ENCODE measurements at places on chromosomes 1 and 21. TPM values are rescaled to one million over a fixed set of nuclear protein-coding genes. Genes with fewer than 3 reads are reported as not detected.

- no peak for DNase-seq
Measured at GRCh38 chr1:182752077-182752988, 37.2 kb upstream of the NPL start.

The MAP1LC3C gene
- not detected for total RNA-seq

DNA sequence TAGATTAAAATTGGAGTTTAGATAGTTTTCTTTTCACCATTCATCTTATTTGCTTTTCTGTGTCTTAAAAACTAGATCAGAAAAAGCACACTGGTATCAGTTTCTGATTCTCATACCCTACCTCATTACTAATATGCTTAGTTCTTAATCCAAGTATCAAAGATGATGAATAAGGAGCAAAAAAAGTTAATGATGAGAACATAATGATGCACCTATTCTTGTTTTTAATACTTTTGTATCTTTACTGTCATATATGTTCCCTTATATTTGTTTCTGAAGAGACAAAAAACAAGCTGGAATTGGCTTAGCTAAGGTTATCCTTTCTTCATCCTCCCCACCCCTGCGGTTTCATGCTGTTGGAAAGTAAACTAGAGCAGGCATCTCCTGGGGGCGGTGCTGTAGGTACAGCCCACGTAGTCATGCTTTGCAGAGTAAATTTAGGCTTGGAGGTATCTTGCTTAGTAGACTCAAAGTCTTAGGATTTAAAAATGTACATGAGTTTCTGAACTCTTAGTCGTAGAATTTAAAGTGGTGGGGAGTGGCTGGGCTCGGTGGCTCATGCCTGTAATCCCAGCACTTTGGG, 16.4 kb downstream of the CNIH4 start:
- DNase-seq, result no peak

DNA sequence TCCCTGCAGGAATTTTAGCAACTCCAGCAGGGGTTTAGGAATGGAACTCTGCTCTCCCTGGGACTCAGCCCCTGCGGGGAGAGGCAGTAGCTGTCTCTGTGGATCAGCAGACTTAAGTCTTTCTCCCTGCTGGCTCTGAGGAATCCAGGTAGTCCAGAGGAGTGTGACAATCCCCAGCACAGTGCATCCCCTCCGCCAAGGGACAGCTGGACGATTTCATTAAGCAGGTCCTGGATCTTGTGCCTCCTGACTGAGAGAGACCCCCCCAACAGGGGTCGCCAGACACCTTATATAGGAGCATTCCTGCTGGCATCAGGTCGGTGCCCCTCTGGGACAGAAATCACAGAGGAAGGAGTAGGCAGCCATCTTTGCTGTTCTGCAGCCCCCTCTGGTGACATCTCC, 30.6 kb downstream of the AKT3 start:
- DNase-seq, result no peak

DNA sequence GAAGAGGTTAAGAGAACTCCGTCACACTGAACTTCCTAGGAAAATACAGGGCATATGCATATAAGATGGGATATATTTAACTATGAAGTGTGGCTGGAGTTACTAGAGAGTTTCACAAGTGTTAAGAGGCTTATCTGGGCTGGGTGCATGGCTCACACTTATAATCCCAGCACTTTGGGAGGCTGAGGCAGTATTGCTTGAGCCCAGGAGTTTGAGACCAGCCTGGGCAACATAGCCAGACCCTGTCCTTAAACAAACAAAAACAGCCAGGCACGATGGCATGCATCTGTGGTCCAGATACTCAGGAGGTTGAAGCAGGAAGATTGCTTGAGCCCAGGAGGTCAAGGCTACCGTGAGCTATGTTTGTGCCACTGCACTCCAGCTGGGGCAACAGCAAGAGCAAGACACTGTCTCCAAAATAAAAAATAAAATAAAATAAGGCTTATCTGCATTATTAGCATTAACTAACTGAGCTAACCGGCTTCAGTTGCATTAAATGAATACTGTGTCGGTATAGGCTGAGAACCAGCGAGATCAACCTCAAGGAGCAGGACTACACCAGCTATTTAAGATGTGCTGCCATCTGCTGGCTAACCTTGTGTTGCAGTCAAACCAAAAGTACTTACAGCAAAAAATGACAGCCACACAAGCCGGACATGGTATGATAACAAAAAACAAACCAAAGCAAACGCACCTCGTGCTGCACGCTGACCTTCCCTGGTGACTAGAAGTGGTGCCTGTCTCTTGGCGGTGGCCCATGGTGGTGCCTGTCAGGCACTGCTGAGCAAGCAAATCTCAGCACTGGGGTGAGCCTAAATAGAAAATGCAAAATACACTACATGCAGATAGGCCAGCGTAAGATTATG, 19.7 kb upstream of the RBBP5 start:
- DNase-seq, result peak; percentile 87

The HPCAL4 gene
- 2.8 TPM for total RNA-seq

DNA sequence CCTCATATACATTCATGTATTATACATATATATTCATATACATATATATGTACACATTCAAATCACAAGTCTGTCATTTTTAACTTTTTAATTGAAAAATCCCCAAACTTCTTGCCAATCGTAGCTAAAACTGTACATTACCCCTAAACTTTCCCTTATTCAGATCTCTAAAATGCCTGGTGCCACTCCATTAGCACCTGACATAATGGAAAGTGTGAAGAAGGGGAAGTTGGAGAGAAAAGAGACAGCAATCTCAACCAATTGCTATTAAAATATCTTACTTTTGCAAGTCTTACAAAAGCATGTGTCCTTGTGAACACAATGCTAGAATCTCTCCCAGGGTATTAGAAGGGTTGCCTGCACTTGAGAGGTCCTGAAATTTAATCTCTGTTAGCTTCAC, 22.7 kb upstream of the PRKACB start:
- no peak for DNase-seq

The LCA5L gene
- 1.5 TPM for total RNA-seq

The LCE1A gene
- not detected for total RNA-seq

The LCE1F gene
- not detected for total RNA-seq

The CELA3B gene
- total RNA-seq, result not detected

- no peak for DNase-seq
Measured at GRCh38 chr21:45849651-45850050, 131.9 kb upstream of the COL6A1 start.

DNA sequence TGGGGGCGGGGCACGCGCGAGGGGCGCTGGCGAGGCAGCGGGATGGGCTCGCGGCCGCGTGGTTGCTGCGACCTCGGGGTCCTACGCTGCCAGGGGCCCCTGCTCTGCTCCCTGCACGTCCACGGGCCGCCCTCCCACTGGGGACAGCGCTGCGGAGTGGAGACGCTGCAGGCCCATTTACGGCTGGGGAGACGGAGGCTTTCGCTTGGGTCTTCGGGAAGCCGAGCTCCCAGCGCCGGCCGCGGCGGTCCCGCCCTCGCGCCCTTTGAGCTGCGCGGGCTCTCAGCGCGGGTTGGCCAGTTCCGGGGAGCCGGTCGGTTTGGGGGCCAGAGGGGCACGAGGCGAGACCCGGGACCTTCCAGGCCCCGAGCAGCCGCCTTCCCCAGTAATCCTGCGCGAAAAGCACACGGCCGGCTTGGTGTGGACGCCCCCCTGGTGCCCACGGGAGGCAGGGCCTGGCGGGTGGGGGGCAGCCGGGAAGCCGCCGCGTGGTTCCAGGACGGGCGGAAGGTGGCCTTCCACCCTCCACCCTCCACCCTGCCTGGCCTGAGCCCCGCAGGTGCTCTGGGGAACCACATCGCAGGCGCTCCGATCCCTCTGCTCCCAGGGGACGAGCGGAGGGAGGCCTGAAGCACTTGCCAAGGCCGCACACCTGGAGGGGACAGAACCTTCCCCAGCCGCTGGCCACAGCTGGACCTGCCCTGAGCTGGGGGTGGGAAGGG, 570 bp upstream of the PEX10 start:
- no peak for DNase-seq

DNA sequence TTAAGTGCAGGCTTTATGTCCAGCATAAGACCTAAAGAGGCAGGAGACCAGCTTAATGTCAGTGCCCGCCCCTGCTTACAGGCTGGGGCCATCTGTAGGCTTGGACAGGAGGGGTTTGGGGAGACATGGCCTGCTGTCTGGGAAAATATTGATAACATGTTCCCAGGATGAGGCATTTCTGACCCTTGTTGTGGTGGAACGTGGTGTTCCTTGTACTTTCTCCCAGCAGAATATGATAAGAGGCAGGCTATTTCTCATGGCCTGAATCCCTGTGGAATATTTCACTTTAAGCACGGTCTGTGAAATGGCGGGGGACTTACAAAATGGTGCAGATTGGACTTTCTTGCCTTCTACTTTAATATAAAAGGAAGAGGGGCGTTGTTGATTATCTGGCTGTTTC, 41.9 kb upstream of the PLA2G5 start:
- DNase-seq, result peak; percentile 80

- DNase-seq, result no peak
Measured at GRCh38 chr1:20211511-20211931, 25.2 kb upstream of the PLA2G2C start.

DNA sequence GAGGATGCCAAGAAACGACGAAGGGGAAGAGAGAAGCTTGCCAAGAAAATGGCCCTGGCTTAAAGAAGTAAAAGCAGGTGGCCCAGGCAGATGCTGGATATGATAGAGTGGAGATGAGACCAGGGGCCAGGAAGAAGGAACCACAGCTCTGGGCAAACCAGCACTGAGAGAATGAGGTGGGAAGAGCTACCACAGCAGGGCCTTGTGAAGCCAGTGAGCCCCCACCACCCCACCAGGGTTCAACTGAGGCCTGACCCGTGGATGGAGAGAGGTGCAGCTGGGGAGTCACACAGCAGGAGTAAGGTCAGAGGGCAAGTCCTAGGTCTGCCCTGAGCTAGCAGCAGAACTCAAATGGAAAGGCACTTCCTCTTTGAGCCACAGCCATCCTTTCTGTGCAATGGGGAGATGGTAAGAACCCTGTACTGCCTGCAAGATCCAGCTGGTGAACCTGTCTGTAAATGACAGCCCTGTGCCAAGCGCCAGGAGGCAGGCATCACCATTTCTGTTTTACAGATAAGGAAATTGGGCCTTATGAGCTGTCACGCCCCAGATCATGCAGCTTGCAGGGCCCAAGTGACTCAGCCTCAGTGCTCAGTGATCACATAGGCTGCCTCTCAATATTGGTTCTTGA, 8.5 kb downstream of the SH3BGRL3 start:
- DNase-seq, result no peak

GRCh38 chr1:234841710-234842231, 231.8 kb upstream of the IRF2BP2 start:
- DNase-seq, result peak; percentile 72

The PLA2G2E gene
- total RNA-seq, result not detected

GRCh38 chr1:223012938-223013337, 130.1 kb downstream of the TLR5 start:
- no peak for DNase-seq

- DNase-seq, result no peak
Measured at GRCh38 chr1:47906009-47906432, 91.2 kb downstream of the TRABD2B start.

- no peak for DNase-seq
Measured at GRCh38 chr1:90616395-90616794, 100.7 kb downstream of the BARHL2 start.

GRCh38 chr1:11571906-11572616, 82.2 kb downstream of the FBXO2 start:
- DNase-seq, result no peak

The CHD5 gene
- total RNA-seq, result 0.07 TPM

The ANKRD45 gene
- total RNA-seq, result 0.35 TPM

GRCh38 chr1:25711555-25712298, 88.3 kb upstream of the SELENON start:
- DNase-seq, result no peak

- no peak for DNase-seq
Measured at GRCh38 chr1:108584428-108584856, 24.5 kb downstream of the EEIG2 start.

The MFAP2 gene
- 8.6 TPM for total RNA-seq

The NBL1 gene
- total RNA-seq, result 57.2 TPM

GRCh38 chr1:222757646-222758268, 20.8 kb downstream of the FAM177B start:
- no peak for DNase-seq

DNA sequence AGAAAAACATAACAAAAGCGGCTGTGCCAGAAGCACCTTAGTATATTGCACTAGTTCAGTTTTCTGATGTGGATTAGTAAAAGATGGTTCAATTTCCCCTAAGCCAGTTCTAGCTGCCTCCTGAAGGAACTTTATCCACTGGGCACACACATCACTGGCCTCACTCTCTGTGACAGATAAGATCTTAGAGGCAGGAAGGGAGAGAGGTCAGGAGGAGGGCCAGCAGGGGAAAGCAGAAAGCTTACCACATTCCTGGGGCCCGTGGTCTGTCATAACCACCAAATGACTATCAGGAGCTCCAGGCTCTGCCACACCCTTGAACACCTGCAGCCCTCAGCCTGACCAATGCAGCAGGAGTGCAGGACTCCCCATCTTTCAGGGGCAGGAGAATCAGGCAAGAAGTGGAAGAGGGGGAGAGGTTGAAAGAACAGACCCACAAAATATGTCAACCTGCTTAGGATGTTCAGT, 37.8 kb downstream of the LRRC71 start:
- DNase-seq, result no peak

GRCh38 chr1:220233927-220234326, 38.3 kb downstream of the RAB3GAP2 start:
- no peak for DNase-seq

DNA sequence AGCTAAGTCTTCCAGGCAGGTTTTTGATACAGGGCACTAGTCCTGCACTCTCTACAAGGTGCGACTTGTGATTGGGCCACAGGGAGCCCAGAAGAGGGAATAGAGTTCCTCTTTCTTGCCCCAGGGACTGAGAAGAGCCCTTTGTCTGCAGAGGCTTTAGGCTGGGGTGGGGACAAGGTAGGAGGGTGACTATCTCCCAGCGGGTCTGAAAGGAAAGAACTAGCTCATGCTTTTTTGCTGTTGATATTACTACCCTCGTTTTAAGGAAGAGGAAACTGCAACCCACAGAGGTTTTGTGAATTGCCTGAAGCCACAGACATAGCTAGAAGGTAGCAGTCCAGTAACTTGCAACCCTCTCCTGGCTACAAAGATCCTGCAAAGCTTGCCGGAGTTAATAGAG, 615.2 kb downstream of the MATN1 start:
- DNase-seq, result no peak

The EDARADD gene
- total RNA-seq, result 0.63 TPM

The FMO2 gene
- total RNA-seq, result 66.6 TPM

- DNase-seq, result peak; percentile 52
Measured at GRCh38 chr1:204736836-204737235, 51.3 kb upstream of the LRRN2 start.

DNA sequence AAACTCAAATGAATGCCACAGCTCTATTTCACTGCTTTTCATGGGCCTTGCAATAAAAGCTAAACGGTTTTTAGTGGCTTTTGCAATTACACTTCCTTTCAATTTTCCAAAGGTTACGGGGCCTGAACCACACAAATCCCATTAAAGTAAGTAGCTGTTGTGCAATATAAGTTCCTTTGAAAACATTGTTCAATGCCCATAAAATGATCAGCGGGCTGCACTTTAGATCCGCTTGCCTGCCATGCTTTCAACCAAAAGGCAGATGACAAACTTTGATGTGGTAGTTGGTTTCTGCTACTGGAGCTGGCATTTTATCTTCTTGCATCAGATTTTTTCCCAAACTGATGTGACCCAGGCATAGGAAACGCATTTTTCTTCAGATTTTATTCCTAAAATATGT, 50.2 kb downstream of the PRRX1 start:
- no peak for DNase-seq

All from right atrium auricular region (tissue), 2 donors.